ENCODE measurements at places on chromosomes 2 and 18.

GRCh38 chr2:1685957-1686783 lies 58.1 kb downstream of the PXDN start:
- DNase-seq: no peak

DNA sequence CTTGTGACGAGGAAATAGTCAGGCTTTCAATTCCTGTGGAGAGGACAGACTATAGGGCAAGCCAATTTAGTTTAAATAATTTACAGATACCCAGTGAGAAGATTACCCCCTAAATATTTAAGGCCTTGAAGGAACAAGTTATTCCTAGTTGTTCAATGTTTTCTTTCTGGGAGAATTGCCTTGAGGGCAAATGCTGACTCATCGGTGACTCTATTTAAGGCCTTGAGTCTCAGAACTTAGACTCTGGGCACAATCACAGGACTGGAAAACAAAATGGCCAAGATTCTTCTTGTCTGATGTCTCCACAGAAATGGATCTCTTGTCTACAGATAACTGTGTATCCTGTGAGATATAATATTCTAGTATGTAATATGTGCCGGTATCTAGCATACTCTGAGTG lies 467.1 kb downstream of the SUCLG1 start:
- DNase-seq: no peak

DNA sequence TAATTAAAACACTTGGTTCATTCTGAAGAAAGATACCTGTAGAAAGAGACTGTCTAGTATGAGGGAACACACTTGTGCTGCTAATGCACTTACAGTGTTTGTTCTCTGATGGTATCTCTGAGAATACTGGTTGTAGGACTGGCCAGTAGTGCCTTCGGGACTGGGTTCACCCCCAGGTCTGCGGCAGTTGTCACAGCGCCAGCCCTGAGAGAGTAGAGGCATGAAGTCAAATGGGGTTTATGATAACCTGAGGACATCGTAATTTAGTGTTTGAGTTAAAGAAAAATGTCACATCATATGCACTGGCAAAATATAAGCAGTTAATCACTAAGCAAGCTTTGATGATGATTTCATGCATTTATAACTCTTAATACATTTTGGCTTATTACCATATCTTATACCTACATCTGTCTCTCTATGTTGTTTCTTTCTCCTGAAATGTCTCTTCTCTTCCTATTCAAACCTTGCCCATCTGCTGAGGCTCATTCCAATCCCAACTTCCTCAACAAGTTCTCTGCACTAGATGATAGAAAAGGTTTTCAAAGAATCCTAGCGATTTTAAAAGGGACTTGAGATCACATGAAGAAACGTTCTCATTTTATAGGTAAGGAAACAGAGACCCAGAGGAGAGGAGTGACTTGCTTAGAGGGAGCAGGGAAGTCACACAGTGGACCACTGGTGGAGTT lies 50.2 kb downstream of the ATIC start:
- no peak for DNase-seq

GRCh38 chr2:287911-288757 lies at the start of gene ALKAL2:
TSS of gene ALKAL2 (minus strand) at chr2:288091. CDS start at chr2:287835, 256 bp downstream.
- no peak for DNase-seq

GRCh38 chr2:107197594-107198294 lies 311.8 kb upstream of the ST6GAL2 start:
- no peak for DNase-seq

DNA sequence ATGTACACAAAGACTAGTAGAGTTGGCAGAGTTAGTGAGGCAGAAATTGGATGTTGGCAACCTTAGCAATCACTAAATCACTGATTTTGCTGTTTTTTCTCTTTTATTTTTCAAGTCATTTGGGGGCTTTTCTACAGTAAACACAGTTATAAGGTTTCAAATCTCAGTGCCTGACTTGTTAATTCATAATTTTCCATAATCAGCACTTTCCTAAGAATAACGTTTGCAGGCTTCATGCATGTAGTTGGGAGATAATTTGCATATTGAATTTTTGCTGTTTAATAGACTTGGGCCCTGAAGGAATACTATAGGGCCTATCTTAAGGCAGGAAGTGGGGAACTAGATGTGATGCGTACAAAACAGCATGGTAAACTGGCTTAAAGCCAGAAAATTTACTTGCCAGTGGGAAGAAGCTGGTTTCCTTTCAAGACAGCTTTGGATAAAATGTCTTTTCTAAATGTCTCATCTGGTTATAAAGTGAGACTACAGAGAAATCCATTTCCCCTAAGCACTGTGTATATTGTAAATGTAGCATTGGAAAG lies 127.2 kb upstream of the SMIM21 start:
- no peak for DNase-seq

DNA sequence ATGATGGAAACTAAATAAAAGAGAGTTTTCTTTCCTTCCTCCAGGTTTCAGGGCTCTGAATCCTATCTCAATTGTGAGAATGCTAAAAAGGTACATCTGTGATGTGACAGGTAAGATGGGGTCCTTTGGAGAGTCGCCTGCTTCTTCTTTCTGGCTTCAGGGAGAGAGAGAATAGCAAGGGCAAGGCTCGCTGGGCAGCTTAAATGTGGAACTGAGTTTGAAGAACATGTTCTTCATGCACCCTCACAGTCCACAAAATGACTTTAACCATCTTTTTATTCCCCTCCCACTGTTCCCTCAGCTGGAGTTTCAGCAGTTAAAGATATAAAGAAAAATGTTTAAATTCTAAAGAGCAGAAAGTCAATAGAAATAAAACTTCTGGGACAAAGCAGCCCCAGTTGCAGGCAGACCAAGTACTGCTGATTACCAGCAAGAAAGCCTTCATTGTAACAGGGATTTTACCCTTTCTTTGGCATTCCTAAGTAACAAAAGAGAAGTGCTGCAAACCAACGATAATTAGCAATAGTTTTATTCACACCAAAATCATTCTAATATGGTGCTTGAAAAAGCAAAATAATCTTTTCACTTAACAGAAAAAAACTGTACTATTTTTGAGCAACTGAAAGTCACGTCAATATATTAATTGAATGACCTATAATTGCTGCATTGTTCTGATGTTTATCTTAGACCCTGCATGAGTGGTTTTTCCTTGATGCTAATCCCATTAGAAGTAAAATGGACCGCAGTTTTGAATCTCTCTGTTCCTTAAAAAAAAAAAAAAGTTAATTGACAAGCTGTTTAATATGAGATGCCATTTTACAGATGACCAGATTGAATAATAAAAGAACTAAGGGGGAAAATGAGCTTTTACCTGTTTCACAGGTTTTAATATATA lies 61.5 kb downstream of the LRP2 start:
- no peak for DNase-seq

GRCh38 chr2:25301453-25302352 lies 40.0 kb downstream of the DNMT3A start:
- DNase-seq: no peak

- DNase-seq: no peak
Observed at GRCh38 chr2:218329027-218329825, 27.4 kb upstream of the CATIP start.

DNA sequence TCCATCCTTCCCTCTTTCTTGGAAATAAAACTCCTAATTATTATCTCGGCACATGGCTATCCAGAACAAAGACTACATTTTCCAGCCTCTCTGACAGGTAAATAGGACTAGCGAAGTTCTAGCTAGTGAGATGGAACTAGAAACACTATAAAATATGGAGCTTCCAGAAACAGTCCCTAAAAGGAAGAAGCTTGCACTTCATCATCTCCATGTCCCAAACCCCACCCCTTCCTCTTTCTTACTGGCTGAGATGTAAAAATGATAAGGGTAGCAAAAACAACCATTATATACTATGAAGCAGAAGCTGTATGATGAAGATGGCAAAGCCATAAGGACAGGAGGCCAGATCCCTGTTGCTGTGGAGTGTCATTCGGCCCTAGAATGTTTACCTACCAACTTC lies 11.7 kb upstream of the ACTR2 start:
- no peak for DNase-seq

DNA sequence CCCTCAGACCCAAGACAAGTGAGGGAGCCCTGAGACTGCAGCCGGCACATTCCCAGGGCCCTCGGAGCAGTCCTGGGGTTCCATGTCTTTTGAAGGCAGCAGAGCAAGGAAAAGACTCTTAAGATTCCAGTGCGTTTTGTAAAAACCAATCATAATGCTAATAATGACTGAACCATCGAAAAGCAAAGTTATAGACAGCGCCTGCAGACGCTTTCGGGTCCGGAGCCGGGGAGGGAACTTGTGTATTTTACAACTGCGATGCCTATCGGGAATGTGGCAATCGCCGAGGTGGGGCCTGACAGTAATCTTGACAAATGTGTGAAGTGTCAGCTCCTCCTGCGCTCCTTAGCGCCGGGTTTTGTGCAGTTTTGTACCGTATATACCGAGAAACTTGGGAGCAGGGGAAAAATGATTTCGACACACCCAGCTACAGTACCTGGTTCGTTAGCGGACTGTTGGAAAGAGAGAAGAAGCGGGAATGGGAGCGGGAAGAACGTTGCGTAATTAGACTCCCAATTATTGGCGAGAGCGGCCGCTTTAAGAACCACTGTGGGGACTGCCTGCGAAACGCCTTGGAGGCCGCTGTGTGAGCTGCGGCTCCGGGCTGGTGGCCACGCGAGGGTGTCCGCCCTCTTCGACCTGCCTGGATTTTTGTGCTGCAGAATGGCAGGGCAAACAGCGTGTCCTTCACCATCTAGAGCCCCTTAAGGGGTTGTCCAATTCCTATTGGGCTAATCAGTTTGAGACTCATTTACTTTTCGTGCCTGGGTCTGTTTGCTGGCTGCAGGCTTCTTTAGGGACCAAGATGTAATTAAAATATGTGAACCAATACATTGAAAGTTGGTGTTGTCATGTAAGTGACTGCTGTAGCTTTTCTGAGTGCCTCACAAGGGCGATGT lies 2.4 kb downstream of the EPAS1 start:
- DNase-seq: no peak

- DNase-seq: no peak
Observed at GRCh38 chr2:121707344-121707919, 29.2 kb downstream of the NIFK start.

DNA sequence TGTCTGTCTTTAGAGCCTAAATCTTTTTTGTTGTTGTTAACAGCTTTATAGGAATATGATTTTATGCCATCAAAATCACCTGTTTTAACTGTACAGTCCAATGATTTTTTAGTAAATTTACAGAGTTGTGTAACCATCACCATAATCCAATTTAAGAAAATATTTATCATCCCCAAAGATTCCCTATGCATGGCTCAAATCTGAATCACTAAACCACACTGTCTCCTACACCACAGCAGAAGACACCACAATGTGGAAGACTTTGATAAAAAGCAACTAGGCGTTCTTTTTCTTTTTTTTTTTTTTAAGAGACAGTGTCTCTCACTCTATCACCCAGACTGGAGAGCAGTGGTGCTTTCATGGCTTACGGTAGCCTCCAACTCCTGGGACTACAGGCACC lies 99.6 kb downstream of the TXNL1 start:
- no peak for DNase-seq

DNA sequence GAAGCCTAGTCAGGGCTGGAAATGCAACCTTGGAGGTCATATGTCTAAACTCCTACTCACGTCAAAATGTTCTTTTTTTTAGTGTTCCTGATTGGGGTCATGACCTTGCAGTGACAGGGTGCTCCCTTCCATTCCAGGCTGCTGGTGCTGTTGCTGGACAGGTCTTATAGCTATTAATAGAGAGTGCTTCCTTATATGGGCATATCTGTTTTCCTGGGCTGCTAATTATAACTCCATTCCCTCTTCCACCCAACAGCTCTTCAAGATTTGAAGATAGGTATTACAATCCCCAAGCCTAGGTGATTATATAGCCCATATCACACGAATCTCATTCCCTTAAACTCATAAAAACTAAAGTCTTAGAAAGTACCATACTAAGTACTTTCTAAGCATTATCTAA lies 12.6 kb downstream of the HOXD3 start:
- DNase-seq: no peak

DNA sequence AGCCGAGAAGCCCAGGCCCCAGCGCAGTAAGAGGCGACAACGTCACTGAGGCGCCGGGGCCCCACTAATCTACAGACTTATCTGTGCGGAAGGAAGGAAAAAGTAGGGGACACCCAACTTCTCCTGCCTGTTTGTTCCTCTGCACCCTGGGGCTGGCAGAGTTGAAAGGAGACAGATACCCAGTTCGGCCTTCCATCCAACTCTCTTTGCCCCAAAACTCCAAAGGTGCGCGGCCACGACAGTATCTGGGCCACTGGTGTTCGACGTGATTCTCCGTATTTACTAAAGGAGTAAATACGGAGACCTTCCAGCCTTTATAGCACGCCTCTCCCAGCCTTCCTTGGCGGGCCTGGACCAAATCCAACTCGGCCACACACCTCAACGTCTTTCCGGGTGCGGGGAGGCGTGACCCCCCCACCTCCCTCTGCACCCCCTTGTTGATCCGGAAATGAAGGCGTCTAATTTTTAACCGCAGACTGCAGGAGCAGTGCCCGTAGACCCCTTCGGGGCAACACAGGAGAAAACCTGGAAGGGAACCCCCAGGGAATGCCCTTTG lies 1.6 kb downstream of the SMAD7 start:
- no peak for DNase-seq

DNA sequence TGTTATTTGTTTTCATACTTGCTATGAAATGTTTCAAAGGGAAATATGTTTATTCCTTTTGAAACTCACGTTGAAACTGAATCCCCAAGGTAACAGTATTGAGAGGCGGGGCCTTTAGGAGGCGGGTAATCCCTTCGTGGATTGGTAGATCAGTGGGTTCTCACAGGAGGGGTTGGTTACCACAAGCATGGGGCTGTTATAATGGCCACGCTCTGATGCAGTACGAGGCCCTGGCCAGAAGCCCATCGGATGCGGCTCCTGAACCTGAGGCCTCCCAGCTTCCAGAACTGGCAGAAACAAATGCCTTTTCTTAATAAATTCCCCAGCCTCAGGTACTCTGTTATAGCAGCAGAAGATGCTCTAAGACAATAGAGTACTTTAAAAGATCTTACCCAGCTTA lies 135.7 kb downstream of the ASB1 start:
- no peak for DNase-seq

DNA sequence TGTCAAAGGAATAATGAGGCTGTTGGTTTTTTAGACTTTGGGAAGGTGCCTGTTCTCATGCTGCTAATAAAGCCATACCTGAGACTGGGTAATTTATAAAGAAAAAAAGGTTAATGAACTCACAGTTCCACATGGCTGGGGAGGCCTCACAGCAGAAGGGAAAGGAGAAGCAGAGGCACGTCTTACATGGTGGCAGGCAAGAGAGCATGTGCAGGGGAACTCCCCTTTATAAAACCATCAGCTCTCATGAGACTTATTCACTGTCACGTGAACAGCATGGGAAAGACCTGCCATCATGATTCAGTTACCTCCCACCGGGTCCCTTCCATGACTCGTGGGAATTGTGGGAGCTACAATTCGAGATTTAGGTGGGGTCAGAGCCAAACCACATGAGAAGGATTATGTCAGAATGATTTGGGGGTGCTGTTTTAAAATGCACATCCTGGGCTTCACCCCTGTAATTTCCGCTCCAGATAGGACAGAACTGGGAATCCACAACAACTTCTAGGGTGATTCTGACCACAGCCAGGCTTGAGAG lies 37.8 kb downstream of the TCF7L1 start:
- no peak for DNase-seq

DNA sequence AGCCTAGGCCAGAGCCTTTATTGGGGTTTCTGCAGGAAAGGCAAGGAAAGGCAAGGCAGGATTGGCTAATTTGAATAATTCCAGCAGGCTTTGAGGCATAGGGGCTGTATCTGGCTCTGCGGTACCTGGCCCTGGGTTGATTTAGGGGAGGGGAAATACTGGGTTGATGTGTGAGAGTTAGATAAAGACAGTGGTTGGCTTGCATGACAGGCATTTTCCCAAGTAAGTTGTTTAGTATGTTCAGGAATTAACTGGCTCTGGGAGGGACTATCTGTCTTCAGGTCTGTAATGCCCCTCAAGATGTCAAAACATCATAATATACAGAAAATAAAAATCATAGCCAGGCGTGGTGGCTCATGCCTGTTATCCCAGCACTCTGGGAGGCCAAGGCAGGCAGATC lies 98.7 kb downstream of the UBR3 start:
- DNase-seq: no peak
